ENCODE measurements at places on chromosomes 7 and 10.

DNA sequence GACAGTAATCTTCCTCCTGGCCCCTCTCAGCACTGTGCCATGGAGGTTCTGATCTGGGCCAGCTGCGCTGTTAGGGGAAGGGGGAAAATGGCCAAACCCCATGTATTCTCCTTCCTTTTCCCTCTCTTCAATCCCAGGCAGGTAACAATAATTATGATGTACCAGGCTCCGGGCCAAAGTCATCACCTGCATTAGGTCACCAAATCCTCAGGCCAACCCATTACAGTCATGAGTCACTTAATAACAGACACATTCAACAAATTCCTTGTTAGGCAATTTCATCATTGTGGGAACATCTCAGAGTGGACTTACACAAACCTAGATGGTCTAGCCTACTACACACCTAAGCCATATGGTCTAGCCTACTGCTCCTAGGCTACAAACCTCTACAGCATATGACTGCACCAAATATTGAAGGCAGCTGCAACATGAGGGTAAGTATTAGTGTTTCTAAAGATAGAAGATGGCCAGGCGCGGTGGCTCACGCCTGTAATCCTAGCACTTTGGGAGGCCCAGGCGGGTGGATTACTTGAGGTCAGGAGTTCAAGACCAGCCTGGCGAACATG is 2.2 kb upstream of the HSPB1 start:
- no peak for DNase-seq

GRCh38 chr10:120503689-120504088 is 46.7 kb downstream of the PLPP4 start:
- no peak for DNase-seq

DNA sequence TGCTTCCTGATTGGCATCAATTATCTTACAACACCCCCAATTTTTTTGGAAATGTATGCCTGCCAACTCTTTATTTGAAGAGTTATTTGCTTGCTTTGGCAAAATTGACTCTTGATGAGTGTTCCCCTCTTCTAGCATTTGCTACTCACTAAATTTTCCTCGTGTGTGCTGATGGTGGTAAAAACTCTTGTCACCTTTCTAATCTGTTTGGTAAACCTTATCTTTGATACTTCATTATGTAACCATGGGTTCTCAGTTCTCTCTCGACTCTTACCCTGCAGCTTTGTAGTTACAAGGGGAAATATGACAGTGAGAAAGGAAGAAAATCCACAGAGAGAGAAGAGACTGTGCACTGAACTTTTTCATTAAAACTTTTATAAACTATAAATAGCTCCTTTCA is 102.5 kb downstream of the CDK14 start:
- DNase-seq = no peak

- no peak for DNase-seq
Measured at GRCh38 chr10:90313576-90314325, 544.1 kb downstream of the HTR7 start.

DNA sequence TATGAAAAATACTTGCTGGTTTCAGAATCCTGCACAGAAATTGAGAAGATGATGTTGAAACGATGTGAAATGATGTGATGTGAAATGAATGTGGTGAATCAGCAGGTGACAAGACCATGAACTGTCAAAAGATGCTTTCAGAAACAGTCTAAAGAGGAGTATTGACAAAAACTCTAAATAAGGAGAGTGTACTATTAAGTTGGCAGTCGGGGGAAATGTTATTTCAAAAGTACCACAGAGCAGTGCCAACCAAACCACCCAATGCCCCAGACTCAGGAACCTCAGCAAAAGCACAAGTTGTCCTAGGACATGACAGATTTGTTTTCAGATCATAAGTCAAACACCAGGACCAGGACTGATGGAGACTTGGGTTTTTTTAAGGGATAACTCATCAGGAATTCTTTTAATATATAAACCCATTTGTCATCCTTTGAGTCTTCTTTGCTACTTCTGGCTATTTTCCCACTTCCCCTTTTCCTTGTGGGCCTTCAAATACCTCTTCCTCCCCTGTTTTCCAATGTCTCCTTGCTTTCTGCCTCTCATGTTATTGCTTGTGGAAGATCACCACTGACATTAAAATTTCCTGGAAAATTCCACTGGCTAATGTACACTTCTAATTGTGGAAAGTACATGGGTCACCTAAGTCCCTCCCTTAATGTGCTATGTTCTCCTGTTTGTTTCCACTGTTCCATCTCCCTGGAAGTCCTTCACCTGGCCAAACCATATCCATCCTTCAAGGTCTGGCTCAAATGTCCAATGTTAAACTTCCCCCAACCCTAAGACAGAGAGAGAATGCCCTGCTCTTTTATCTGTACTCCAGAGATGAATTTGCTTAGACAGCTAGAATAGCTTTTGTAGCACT is 10.2 kb upstream of the PPP1R3C start:
- no peak for DNase-seq

- DNase-seq = no peak
Measured at GRCh38 chr7:140342727-140343514, 55.4 kb downstream of the SLC37A3 start.

- DNase-seq = no peak
Measured at GRCh38 chr7:34025600-34025999, 120.3 kb downstream of the BMPER start.

DNA sequence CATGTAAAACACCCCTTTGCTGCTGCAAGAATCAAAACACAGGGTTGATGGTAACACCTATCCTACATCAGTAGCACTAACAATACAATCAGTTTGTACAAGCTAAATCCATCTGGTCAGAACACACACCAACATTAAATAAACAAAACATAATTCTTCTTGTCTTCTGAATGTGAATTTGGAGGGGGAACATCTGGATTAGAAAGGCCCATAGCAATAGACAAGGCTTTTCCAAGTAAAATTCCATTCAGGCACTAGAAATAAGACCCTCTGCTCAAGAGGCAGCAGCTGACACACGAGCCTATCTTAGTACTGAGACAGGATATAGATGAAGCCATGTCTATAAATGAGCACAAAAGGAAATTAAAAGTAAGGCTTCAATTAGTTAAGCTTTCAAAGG is 839.9 kb upstream of the LRRTM3 start:
- DNase-seq = no peak

GRCh38 chr10:104077247-104077646 is 8.4 kb downstream of the COL17A1 start:
- no peak for DNase-seq

- DNase-seq = no peak
Measured at GRCh38 chr10:130498042-130498441, 361.9 kb downstream of the GLRX3 start.

GRCh38 chr10:126528315-126528835 is 140.1 kb upstream of the ADAM12 start:
- no peak for DNase-seq

GRCh38 chr7:135337506-135337905 is 103.9 kb downstream of the STRA8 start:
- DNase-seq = no peak

DNA sequence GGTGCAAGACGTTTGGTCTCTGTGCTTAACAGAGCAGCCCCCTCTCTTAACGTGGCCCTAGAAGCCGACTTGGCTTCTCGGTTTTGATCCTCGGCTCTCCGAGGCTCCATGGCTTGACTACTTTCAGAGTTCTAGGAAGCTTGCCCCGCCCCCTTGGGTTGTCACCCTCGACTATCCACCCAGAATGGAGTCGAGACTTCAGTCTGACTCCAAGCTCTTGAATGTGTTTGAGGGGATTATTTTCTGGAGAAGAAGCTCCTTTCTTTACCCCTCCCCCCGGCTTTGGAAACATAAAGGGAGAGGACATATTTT is 448 bp downstream of the SEC24C start:
- no peak for DNase-seq

DNA sequence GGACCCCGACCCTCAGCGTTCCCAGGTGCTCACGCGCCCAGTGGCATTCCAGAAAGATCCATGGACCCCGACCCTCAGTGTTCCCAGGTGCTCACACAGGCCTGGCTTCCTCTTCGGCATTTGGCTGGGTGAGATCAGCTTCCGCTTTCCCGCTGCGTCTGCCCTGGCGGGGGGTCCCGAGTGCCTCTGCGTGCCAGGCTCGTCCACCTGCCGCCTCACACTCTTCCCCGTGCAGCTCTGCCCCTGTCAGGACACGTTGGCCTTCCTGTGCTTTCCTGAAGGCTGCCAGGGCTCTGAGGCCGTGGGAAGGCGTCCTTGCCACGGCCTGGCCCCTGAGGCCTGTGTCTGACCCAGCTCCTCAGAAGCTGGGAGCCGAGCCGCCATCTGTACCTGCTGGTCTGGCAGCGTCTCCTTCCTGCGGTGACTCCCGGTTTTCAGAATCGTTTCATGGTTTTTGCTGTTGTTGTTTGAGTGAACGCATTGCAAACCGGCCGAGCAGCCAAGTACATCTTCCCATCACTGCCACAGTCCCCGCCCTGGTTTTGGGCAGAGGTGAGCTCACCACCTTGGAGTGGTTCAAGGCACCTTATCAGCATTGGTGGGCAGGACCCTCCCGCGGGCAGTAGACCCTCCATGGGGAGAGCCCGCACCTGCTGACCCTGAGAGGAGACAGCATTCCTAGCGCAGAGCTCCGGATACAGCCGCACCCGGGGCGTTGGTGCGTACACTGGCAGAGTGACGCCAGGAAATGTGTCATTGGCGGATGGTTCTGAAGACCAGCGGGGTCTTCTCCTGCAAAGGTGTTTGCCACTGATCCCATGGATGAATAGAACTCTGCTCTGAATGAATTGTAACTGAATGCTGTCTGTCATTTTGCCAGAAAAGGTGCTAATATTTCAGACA is 17.4 kb downstream of the NKX6-2 start:
- DNase-seq = no peak

DNA sequence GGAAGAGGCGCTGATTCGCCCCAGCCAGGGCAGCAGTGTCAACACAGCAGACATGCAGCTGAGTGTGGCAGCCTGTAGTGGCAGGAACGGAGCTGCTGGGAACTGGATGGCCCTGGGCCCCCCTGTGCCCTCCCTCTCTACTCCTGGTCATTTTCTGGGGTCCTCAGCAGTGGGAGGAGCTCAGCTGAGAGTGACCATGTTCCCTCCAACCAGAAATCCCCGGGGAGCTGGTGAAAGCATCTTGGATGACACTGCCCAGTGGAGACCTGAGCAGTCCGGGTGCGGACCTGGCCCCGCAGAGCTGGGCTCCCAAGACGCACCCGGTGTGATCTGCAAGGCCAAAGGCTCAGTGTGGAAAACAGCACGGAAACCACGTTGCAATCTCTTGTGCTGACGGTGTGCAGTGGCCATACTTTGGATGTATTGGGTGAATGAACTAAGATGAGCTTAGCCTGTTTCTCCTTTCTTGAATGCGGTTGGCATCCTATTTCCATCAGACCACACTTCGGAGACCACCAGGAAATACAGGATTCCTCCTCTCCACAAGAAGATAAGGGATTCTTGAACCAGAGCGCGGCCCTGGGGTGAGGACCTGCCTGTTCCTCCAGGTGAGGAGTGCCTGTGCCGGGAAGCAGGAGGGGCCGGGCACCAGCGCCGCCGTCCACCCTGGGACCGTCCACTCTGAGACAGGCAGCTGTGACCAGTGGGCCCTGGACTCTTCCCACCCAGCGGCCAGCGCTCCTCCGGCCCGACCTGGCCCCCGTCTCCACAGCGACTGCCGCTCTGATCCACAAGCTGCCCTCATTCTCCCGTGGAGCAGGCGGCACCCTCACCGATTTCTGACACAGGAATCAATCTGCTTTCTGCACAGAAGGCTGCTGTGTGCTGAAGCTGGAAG is 93.5 kb upstream of the DIP2C start:
- DNase-seq = no peak

DNA sequence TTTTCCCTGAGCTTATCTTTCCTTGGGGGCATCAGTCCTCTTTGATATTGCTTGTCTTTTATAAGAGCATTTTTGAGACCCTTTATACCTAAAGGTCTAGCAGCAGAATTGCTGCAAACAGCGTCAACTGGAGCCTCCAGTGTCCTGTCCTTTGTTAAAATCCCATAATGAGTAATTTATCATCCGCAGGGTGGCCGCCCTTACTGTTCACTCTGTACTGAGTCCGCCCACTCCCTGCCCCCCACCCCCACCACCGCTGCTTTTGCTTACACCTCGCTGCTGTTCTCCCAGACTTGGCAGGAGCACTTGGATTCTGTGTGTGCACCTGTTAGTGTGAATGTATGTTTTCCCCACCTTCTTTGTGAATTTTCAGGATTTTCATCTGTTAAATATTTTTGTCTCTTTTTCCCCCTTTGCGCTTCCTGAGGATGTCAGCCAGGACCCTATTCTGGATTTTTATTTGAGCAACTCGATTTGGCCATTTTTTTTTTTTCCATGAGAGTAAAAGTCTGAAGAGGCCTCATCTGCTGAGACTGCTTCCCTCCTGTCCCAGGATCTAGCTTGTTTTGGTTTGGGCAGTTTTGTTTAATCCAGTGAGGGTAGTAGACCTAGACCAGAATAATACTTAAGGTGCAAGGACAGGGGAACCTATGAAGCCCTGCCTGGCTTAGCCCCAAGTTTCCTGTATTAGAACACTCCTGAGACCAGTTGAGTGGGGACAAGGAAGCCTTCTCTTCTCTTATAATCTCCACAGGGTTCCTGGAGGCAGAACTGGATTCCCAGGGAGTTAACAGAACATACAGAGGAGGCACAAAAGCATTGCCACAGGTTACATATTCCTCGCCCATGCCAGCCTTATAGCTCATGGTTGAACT is 8.2 kb downstream of the AGFG2 start:
- peak; percentile 59 for DNase-seq

DNA sequence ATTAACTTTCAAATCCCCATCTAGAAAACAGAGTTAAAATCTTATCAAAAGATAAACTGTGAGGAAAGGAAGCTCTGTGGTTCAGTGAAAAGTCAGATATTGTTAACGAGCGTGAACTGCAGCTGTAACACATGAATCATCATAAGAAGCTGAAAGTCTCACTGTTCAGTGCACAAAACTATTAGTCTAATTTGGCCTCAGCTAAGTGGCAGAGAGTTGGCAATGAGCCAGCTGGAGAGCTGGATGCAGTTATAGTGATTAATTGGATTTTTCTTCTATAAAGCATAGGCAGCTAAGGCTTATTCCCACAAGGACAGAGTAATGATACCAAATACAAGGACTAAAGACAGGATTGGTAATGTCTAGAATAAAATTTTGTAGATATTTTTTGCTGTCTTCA is 101.1 kb upstream of the ABCB5 start:
- DNase-seq = no peak

- no peak for DNase-seq
Measured at GRCh38 chr7:78792624-78793023, 660.8 kb downstream of the MAGI2 start.

GRCh38 chr7:152336754-152337368 is 98.9 kb downstream of the KMT2C start:
- DNase-seq = no peak

- DNase-seq = no peak
Measured at GRCh38 chr10:132685101-132685891, 100.7 kb downstream of the NKX6-2 start.
